Peyer's patch (tissue), 4 donors: ENCODE measurements at places on chromosomes 3 and 15. TPM values are rescaled to one million over a fixed set of nuclear protein-coding genes. Genes with fewer than 3 reads are reported as not detected.

IP6K1 gene
- 56.1 TPM for total RNA-seq

GRCh38 chr15:72474466-72474911, 359 bp downstream of the ARIH1 start:
- no peaks in the 10 kb centered on the region for H3K27me3 ChIP-seq
- H3K27ac ChIP-seq: peak overlapping the region; percentile 100
- DNase-seq: no peak
- H3K4me3 ChIP-seq: peak overlapping the region; percentile 92
- no peaks in the 10 kb centered on the region for H3K4me1 ChIP-seq

PIERCE2 gene
- total RNA-seq: not detected

NCEH1 gene
- 6.6 TPM for total RNA-seq

DNA sequence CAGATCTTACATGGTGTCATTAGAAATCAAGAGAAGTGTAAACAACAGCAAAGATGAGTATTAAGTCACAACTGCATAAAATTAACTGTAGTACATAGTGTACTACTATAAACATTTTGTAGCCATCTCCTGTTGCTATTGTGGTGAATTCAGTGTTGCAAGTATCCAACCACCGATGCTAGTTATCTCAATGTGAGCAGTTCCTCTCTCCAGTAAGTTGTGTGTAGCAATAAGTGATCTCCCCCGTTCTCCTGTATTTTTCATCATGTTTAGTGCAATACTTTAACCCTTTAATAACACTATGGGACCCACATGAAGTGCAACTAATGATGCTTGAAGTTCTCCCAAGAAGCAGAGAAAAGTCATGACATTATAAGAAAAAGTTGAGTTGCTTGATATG, 264.7 kb upstream of the KCNH8 start:
- DNase-seq: no peak
- no peaks in the 10 kb centered on the region for H3K27me3 ChIP-seq
- H3K4me1 ChIP-seq: no peaks in the 10 kb centered on the region
- no peak overlapping the region for H3K27ac ChIP-seq
- H3K4me3 ChIP-seq: no peak overlapping the region

GRCh38 chr15:99057697-99058420, 47.0 kb upstream of the SYNM start:
- H3K27ac ChIP-seq: peak overlapping the region; percentile 85
- no peaks in the 10 kb centered on the region for H3K27me3 ChIP-seq
- no peaks in the 10 kb centered on the region for H3K36me3 ChIP-seq

- no peak overlapping the region for H3K4me3 ChIP-seq
- no peak overlapping the region for H3K27ac ChIP-seq
- H3K27me3 ChIP-seq: no peaks in the 10 kb centered on the region
- peaks cover 10% of the 10 kb centered on the region for H3K4me1 ChIP-seq
- no peak for DNase-seq
These were observed 3.9 kb upstream of the IREB2 start for GRCh38 chr15:78434134-78434533.

UPK1B gene
- not detected for total RNA-seq
